Amygdala (tissue), 56 donors: ENCODE measurements at places on chromosomes 16 and 17.

GRCh38 chr17:38796451-38797157 is 2.8 kb downstream of the PIP4K2B start:
- DNase-seq = no peak

DNA sequence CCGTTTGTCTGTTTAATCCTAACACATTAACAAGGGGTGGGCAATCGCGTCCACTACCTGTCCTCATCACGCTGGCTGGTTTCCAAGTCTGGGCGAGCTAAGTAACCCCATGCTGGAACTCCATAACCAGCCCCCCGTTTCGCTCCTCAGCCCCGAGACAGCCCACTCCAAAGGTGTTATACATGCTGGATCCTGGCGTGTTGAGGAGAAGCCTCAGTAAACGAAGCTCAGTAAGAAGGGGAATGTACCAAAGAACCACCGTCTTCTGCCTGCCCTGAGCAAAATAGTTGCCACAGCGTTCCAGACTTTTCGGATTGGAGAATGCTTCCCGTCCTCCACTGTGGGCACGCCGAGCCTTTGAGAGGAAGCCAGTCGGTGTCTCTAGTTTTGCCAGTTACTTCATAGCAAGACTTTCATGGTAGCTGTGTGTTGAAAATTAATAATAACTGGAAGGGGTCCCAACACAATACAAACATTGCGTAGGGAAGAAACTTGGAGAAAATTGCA is 16.1 kb upstream of the C17orf78 start:
- no peak for DNase-seq

DNA sequence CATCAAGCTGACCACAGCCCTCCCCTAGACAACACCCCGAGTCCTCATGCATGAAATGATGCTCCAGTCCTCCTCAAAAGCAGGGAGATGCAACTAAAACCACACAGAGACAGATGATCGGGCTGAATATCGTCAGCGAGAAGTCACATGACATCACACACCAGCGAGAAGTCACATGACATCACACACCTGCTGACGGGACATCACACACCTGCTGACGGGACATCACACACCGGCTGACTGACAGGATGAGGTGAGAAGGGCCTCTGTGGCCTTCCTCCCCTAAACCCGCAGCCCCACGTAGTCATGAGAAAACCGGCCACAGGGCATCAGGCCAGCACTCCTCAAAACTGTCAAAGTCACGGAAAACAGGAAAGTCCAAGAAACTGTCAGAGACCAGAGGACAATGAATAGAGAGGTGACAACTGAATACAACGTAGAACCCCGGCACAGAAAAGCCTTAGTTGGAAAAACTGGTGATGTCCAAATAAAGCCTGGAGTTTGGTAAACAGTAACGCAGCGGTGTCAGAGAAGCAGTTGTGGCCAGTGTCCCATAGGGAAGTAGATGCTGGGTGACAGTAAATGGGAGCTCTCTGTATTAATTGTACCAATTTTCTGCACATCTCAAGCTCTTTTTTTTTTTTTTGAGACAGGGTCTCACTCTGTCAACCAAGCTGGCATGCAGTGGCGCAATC is 14.3 kb downstream of the LITAF start:
- DNase-seq = no peak

GRCh38 chr17:2978991-2979390 is 84.4 kb downstream of the OR1D5 start:
- DNase-seq = no peak

- no peak for DNase-seq
These were observed 7.4 kb downstream of the SNX20 start for GRCh38 chr16:50673496-50674275.

GRCh38 chr16:69187446-69188235 is 677 bp downstream of the SNTB2 start:
- peak; percentile 37 for DNase-seq

DNA sequence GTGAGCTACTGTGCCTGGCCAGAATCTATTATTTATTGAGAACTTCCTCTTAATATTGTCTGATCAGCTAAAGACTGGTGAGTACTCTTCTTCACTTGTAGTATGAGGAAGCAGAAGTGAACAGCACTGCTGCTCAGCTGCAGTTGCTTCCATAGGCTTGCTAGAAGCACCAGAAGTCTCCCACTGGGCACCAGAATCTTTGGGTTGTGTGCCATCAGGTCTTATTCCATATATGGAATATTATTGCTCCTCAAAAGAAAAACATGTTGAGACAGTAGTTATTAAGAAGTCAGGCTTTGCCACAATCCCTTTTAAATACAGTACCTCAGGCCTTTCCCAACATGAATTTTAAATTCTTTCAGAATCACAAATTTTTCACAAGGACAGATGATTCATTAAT is 17.2 kb downstream of the SNTB2 start:
- DNase-seq = no peak

DNA sequence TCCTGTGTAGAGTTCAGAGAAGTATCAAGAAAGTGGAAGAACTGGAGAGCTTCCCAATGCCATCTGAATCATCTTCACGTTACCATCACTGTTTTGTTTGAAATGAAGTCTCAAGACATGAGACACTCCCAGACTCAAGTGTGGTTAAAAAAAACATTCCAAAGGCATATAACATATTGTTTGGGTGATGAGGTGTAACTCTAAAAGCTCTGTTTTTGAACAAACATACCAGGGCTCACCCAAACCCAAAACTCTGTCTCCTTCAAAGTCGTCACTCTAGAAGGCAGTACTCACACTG is 6.3 kb upstream of the ZCCHC14 start:
- no peak for DNase-seq

DNA sequence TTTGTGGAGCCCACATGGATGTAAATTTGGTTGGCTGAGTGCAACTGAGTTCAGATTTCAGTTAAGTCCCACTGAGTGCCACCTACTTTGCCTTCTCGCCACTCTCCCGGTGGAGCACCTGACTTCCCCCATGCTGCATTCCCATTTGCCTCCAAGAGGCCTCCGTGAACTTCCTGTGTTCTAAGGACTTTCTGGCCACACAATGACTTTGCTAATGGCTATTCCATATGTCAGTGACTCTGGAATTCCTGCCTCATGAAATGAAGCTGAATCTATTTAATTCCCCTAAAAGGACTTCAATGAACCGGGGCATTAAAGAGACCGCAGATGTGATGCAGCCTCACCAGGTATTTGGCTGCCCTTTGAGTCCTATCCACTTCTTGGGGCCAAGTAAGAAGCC is 29.9 kb downstream of the ABCC12 start:
- DNase-seq = no peak

DNA sequence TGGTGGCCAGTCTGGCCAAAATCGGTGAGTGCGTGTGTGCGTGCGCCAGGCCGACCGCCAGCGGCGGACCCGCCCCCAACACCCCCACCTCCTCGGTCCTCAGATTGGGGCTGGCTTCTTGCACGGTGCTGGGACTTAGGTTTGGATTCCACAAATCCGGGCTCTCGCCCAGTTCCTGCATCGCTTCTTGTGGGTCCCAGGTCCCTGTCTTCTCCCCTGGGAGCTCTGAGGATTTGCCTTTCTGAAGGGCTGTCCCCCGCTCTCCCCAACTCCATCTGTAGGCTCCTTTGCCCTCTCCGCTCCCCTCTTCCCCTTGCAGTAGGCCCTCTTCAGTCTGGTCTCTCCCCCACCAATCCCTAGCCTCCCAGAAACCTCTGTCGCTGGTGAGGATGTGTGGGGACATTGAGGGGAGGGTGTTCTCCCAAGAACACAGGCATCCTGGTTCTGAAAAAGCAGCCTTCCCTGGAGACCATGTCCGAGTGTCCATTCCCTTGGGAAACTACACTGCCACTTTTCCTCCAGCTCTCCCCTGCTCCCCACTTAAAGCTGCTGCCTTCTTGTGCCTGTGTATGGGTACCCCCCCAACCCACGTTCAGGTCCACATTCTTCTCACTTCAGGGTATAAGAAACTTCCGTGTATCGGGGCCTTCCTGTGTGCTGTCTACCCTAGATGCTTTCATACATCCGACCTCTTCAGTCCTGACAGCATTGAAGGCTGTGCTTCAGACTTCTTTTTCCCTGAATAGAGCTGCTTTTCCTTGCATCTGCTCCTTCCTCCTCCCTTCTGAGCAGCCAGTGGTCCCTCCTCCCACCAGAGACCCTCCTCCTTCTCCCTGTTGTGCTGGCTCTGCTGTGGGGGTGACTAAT is 632 bp downstream of the SLC9A5 start:
- DNase-seq = no peak

DNA sequence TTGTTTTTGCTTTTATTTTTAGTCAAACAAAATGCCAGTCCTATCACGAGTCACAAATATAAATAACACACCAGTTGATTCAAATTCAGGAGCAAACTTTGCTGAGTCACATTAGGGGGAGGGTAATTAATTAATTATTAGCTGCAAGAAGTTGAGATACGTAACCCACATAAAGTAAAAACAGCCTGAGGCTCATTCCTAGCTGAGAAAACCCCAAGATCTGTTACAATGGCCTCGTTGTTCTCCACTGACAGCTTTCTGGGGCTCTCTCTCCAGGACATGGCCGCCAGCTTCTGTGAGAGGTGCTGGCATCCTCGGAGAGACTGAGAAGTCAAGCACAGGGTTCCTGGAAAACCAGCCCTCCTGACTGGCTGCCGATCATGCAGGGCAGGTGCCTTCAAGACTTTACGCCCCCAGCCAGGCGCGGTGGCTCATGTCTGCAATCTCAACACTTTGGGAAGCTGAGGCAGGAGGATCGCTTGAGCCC is 11.1 kb downstream of the RAB40B start:
- peak; percentile 53 for DNase-seq

- peak; percentile 36 for DNase-seq
These were observed 172.0 kb upstream of the CIBAR2 start for GRCh38 chr16:85284141-85284817.

DNA sequence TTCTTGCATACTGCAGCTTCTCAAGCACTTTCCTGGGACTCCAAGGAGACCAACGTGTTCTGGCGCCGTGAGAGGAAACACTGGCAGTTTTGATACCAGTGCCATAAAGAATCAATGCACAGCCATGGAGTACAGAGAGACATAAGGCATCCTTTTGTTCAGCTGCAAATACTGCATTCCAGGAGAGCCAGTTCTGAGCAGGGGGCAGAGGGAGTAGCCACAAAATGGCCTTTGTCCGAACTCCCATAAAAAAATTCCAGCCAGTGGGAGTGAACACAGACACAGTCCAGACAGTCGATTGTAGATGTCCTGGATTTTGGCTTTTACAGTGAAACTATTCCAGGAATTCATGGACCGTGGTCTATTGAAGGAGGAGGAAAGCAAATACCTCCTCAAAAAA is 36.2 kb upstream of the TEKT3 start:
- DNase-seq = peak; percentile 5

GRCh38 chr16:27106305-27106704 is 39.6 kb downstream of the C16orf82 start:
- DNase-seq = no peak

DNA sequence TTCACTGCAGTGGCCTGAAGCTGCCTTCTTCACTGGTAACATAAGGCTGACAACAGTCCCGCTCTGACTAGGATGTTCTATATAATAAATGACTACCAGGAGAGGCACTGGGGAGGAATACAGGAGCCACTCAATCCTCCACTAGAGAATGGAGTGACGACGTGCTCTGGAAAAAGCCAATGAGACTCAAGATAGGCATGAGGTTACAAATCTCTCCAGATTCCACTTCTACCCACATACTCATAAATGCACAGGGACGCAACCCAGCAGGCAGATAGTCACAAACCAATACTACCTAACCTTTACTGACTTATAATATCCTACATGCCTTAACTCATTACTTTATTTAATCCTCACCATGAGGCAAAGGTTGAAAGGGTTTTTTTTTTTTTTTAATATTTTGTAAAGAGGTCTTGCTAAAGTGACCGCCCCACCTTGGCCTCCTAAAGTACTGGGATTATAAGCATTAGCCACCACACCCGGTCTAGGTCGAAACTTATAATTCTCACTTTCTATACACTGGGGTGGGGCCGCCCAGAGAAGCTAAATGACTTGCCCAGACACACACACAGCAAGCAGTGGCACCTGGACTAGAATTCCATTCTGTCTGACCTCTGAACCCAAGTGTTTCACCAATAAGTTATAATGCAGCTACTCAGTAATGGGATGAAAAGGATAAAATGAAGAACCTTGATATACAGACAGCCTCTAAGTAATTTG is 33.7 kb downstream of the TOM1L2 start:
- DNase-seq = no peak

DNA sequence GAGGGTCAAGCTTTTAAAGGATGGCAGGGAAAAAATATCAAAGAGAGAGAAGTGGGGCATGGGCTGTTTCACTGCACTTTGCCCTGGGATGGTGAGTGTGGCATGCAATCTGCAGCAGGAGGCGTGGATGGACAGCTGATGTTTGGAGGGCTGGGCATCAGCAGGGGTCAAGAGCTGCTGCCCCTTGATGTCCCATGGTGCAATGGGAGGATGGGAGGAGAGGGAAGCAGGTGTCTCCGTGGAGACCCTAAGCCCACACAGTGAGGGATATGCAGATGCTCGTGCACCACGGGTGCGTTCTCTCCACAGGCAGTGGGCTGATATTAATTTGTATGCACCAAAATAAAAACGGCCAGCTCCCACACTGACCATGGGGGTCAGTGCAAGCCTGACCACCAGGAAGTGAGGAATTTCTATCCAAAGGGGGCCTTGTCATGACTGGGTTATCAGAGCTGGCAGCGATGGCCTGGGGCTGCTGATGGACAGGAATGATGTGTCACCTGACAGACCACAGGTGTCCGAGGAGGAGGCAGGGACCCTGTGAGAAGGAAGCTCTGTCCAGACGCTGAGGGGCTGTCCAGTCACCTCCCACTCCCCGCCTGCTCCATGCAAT is 183.6 kb downstream of the IRF8 start:
- no peak for DNase-seq

GRCh38 chr17:44708401-44709263 is at the start of gene DBF4B:
TSS of gene DBF4B (plus strand) at chr17:44708665. CDS start at chr17:44708821, 156 bp downstream.
- peak; percentile 58 for DNase-seq

GRCh38 chr16:77591347-77591746 is 131.0 kb upstream of the NUDT7 start:
- no peak for DNase-seq

GRCh38 chr17:55726440-55726839 is 3.8 kb upstream of the TMEM100 start:
- DNase-seq = no peak

DNA sequence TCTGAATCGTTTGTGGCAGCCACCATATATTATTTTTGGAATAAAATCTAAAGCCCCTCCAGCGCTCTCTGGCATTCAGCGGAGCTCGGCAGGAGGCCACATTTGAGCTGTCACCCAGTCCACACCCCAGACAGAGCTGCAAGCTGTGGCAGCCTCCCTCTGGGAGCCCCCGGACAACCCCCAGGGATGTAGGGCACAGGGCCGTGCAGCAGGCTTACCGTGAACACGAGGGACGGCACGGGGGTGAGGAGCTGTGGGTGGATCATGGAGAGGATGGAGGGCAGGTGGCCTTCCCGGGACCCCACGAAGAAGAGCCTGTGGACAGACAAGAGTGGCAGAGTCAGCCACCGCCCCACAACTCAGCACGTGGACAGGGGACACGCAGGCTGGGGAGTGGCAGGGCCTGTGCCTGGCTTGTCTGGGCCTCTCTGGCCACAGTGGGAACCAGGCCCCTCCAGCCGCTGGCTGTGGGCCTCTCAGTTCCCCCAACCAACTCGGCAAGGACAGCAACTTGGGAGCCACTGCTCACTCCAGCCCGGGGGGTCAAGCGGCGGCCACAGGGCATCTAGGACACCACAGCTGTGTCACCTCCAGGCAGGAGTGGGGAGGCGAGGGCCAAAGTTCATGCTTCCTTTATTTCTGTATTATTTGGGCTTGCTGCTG is 31.5 kb downstream of the SLC7A5 start:
- no peak for DNase-seq

- no peak for DNase-seq
These were observed 74.7 kb downstream of the COG7 start for GRCh38 chr16:23378256-23378655.
